ENCODE measurements at places on chromosomes 16 and 17. TPM values are rescaled to one million over a fixed set of nuclear protein-coding genes. Genes with fewer than 3 reads are reported as not detected.

The PRSS53 gene
- 2.5 TPM for total RNA-seq

The PHB1 gene
- 61.1 TPM for total RNA-seq

The NDRG4 gene
- total RNA-seq, result 595 TPM

The CDH5 gene
- 9.9 TPM for total RNA-seq

The CLDN6 gene
- 1.2 TPM for total RNA-seq

The RHBDL1 gene
- total RNA-seq, result 7.4 TPM

The KRT36 gene
- total RNA-seq, result not detected

The SLC5A10 gene
- total RNA-seq, result not detected

The ATP2A3 gene
- total RNA-seq, result 2.8 TPM
